ENCODE measurements at places on chromosomes 16 and 17.

DNA sequence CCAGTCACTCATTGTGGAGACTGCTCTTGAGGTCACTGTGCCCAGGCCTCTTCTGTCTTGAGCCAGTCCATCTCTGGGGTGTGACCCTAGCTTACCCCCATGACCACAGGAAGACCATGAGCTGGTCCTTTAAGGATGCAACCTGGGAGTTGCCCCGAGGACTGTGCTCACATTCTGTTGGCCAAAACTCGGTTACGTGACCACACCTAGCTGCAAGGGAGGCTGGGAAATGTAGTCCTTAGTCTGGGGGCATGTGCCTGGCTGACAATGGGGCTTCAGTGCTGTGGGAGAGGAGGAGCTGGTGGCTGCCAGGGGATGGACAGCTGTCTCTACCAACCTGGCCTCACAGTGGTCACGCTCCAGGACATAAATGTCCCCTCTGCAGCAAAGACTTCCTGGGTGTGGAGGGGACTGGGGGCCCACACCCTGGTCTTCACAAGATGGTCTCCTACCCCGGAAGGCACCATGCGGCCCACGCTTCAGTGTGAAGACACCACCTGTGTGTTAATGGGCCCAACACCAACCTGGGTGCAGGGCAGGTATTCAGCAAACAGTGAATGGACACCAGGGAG, 55.4 kb downstream of the JPH3 start:
- peak; percentile 32 for DNase-seq

DNA sequence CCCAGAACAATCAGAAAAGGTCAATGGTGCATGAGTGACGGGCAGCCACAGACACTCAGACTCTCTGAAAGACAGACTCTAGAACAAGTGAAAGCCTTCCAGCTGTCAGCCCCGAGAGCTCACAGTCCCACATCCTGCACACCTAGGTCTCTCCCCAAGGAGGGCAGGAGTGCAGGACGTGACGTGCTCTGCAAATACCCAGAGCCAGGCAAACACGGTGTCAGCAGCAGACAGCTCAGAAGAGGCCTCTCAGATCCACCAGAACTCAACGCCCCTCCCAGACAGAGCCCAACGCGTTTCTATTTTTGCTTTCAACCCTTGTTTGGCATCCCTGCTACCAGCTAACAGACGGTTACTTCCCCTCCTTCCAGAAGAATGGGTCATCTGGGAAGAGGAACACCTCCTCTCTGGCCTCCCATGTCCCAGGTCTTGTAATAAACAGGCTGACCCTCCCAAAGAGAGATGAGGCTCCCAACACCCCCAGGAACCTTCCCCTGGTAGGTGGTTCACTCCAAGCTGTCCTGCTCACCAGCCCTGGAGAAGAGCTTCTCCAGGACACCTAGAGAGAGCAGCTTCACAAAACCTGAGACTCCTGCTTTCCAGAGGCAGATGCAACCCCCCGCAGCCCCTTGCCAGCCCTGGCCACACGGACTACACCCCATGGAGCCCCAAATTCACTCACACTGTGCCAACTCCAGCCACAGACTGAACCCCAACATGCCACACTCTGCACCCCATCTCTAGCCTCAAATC, 7.6 kb downstream of the PITPNM3 start:
- DNase-seq = no peak

GRCh38 chr17:44707755-44708400, 587 bp upstream of the DBF4B start:
- DNase-seq = no peak

DNA sequence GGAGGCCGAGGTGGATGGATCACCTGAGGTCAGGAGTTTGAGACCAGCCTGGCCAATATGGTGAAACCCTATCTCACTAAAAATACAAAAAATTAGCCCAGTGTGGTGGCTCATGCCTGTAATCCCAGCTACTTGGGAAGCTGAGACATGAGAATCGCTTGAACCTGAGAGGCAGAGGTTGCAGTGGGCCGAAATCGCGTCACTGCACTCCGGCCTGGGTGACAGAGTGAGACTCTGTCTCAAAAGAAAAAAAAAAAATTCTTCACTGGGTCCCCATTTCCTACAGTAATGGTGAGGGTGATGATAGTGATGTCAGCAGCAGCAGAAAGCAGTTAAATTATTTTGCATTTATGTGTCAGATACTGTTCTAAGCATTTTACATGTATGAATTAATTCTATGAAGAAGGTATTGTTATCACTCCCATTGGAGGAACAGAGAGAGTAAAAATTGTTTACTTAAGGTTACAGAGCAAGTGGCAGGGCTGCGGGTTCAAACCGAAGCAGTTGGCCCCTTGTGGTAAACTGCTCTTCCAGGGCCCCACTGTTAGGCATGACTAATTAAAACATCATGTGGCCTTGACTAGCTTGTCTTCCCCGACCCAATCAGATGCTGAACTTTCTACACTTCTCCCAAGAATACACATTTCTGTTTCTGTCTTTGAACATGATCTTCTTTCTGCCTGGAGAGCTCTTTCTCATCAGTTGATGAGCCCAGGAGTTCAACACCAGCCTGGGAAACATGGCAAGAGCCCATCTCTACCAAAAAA, 45.8 kb downstream of the STAT3 start:
- DNase-seq = peak; percentile 76

- peak; percentile 97 for DNase-seq
Measured at GRCh38 chr16:68085259-68086071, at the start of gene NFATC3. Gene NFATC3, plus strand, starts transcription at chr16:68085370. Its CDS starts 312 bp downstream, at chr16:68085682.

DNA sequence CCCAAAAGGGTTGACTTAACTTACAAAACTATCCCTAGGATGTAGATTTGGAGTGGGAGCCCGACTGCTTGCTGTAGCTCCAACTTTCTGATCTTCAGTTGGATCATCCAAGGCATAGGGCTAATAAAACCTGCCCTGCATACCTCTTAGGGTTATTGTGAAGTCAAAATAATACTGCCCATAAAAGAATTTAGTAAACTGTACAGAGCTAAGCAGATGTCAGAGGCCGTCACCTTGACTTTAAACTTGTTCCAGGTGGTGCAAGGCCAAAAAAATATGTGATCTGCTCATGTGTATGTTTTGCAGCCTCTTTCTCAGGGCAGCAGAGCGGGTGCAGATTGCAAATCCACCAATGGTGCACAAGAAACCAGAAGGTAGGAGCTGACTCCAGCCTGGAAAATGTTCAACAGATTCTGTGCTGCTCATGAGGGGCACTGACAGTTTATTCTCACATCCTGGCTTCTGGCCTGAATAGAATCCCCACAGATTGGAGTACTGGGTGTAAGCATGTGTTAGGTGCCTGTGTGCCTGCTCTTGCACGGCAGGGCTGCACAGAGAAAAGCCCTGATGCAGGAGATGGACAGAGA, 180.7 kb downstream of the MAP2K4 start:
- no peak for DNase-seq

DNA sequence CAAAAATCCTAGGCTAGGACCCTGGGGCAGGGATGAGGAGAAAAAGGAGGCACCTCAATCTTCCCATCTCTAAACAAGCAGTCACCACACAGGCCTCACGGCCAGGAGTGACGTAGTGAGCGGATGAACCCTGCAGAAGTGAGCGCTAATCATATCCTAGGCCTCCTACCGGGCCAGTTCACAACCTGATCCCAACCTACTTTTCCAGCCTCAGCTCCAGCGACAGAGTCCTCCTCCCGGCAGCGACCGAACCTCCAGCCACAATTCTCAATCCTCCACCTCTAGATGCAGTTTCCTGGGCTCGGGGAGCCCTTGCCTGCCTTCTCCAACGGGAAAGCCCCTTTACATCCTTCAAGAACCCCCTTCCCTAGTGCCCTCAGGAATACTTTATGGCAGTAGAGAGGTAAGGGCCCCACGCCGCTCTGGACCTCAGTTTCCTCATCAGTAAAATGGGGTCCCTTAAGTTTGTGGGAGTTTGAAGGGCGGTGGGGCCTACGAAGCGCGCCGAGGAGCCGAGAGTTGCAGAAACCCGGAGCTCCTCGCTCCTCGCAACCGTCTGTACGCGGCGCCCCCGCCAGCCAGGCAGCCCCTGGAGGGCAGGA, 1.4 kb downstream of the ZNF668 start:
- peak; percentile 56 for DNase-seq

DNA sequence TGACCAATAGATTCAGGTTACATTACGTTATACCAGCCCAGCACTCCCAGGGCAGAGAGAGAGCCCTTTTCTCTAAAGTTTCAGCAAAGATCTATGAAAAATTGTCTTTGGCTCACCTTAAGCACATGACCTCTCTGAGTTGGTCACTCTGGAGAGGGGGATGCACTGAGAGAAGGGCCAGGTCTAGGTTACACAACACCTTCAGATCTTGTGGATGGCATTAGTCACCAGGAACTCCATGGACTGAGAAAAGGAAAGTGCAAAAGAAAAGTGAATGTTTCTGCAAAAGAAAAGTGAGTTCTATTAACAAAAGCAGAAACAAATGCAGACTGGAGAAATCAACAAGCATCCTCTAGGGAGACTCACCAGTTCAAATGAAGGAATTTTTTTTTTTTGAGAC, 253.3 kb upstream of the SALL1 start:
- DNase-seq = no peak

DNA sequence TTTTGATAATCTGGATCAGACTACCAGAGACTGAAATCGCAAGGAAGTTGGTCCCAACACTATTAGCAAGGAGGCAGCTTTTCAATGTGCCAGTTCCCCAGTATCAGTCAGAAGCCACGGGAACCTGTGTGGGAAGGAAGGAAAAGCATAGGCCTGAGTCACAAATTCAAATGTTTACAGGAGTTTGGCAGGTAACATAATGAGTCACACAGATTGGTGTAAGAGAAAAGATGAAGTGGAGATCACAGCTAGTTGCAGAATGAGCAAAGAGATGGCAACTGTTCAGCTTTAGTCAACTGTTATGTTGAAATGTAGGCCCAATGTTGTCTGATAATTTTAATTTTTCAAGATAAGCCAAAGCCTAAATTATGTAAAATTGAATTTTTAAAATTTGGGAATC, 28.1 kb upstream of the ITGA2B start:
- DNase-seq = peak; percentile 35

- no peak for DNase-seq
Measured at GRCh38 chr16:50972876-50973275, 178.2 kb downstream of the SALL1 start.

- no peak for DNase-seq
Measured at GRCh38 chr17:79211061-79211770, 136.6 kb downstream of the ENGASE start.

DNA sequence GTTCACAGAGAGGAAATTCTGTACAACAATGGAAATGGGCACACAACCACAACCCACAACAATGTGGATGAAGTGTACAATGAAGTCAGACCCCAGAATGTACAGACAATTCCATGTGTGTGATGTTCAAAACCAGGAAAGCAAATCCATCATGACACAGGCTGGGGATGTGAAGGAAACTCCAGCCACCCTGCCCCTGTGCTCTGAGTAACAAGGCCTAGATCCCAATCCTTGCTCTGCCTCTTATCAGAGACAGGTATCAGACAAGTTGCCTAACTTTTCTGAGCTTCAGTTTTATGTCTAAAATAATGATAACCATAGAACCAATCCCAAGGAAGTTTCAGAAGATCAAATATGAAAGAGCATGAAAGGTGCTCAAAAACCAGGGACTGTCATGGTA, 1.8 kb upstream of the C16orf95 start:
- DNase-seq = no peak

DNA sequence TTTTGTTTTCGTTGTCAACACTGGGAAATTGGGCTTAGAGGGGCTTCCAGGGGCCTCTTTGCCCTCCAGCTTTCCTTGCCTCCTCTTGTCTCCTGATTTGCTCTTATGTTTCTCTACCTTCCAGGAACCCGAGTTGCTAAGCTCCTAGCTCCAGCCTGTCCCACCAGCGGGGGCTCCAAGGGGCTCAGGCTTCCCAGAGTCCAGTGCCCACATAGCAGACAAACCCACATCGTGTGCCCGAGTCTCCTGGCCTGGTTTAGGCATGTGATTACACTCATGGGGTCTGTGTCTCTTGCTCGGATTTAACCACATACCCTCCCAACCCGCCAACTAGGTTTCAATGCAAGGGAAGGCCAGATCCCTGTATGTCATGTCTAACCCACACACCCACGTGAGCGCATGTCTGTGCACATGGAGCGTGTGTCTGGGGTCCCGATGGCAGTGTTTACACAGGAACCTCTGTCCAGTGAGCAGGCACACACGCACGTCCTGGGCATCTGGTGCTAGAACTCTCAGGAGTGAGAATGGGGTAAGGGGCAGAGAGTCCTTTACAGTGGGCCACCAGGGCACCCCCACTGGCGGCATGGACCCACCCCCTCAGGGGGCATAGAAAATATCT, 76.1 kb upstream of the MED9 start:
- DNase-seq = no peak

- peak; percentile 37 for DNase-seq
Measured at GRCh38 chr17:81523402-81524038, 4.7 kb upstream of the FSCN2 start.

GRCh38 chr16:68473358-68474070, 25.2 kb upstream of the SMPD3 start:
- DNase-seq = no peak

DNA sequence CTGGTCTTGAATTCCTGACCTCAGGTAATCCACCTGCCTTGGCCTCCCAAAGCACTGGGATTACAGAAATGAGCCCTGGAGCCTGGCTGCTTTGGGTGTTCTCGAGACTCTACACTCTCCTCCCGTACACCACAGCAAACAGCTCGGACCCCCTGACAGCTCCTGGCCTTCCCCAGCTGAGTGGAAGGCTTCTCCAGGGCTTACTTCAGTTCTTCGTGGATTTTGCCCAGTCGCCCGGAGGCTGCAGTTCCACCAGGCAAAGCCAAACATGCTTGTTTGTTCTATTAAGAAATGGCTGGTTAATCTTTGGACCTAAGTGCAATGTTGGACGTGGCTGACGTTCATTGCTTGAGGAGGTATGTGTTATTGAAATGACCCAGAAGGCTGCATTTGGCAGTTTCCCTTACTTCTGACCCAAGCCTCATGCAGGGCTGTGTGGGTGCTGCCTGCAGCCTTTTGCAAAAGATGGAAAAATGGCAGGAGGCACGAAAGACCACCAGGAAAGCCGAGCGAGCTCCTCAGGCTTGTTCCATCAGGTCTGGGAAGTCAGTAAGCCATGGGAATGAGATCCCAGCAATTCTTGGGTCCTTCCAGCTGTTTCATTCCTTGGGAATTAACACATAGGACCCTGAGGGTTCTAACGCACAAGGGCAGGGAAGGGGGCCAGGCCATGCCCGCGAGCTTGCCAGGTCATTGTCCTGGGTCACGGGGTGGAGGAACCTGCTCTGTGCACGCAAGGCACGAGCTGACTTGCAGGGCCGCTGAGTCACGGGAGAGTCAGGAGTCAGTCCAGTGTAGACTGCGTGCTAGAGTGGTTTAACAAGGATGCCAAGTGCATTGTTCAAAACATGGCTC, 23.9 kb upstream of the KLHDC4 start:
- peak; percentile 95 for DNase-seq

DNA sequence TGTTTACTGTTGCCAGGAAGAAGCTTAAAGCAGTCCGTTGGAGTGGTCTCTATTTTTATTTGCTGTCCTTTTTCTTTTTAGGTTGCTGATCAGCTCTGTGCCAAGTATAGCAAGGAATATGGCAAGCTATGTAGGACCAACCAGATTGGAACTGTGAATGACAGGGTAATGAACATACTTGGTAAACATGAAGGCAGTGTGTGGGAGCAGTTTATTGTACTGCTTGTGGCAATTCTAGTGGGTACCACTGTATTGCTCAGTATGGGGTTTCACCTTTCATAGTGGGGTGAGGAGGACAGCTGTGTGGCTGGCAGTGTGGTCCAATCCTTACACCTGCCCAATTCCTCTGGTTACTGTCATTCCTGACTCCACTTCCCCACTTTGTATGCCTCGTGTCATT, 25.3 kb downstream of the IST1 start:
- no peak for DNase-seq

Measured in EH (cell line).